ENCODE measurements at places on chromosomes 6 and 20.

DNA sequence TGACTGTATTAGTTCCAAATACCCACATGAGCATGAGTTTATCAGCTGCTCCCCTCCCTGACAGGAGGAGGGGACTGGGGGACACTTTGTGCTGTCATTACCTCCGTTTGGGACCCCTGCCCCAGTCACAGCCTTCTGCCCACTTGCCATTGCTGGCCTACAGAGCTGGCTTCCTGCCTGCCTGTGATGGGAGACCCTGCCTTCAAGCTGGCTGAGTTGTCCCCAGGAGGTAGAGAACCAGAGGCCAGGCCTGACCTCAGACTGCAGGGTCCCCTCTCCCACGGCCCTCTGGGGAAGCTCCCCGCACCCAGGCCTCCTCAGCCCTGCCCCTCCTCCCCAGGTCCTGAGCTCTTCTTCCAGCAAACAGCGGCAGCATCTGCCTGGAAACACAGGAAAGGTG, 105.5 kb downstream of the JPH2 start:
- DNase-seq: no peak

DNA sequence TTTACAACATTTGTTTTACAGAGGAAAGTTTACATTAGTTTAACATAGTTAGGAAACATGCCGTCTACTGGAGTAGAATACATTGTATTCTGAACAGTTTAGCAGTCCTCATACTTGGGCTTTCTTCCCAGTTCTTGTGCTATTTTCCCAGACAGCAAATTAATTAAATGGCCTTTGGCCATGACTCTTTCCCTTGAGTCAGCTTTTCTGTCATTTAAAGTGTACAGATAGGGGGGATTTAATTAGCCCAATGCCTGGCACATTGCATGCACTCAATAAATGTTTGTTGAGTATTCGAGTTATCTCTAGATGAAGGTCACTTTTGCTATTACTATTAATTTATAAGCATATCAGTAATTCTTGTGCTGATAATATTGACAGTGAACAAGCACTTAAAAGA, 1.6 kb downstream of the TMEM244 start:
- no peak for DNase-seq

GRCh38 chr6:105988812-105989577, 97.1 kb upstream of the PRDM1 start:
- DNase-seq: no peak

GRCh38 chr6:25363427-25363826, 84.3 kb downstream of the CARMIL1 start:
- DNase-seq: no peak

- no peak for DNase-seq
Measured at GRCh38 chr6:158816329-158816728, 2.8 kb downstream of the EZR start.

- no peak for DNase-seq
Measured at GRCh38 chr20:39549733-39550132, 587.6 kb downstream of the DHX35 start.

- DNase-seq: no peak
Measured at GRCh38 chr6:89098461-89098860, 17.9 kb downstream of the PNRC1 start.

- no peak for DNase-seq
Measured at GRCh38 chr20:45647441-45648050, 16.5 kb upstream of the WFDC9 start.

DNA sequence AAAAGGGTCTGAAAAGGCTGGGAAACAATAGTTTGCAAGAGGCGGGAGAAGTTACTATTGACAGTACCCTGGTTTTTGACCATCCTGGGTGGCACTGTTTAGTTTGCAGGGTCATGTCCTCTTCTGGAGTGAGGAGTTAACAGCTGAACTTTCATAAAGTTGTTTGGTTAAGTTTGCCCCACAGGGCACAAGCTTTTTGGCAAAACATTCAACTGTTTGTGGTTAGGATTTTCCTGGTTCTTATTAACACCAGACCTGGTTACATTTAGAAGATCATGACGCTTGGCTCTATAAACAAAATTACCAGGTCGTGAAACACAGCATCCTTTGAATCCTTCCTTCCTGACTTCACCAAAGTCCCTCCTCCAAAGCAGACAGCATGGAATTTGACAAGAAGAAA, 106.1 kb downstream of the RIN2 start:
- DNase-seq: no peak

DNA sequence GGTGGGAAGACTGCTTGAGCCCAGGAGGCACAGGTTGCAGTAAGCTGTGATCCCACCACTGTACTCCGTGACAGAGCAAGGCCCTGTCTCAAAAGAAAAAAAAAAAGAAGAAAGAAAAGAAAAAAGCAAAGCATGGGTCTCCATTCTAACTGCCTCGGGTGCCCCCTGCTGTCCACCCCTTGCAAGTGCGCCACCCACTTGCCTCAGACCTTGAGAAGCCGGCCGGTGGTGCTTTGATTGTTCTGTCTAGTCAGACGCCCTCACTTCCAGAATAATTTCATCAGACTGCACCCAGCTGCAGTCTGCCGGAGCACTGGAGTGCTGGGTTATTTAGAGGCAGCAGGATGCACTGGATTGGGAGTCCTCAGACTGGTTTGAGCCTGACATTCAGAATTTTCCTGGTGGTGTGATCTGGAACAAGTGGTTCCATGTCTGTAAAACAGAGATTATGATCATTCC, 17.6 kb upstream of the TM9SF4 start:
- peak; percentile 34 for DNase-seq

GRCh38 chr6:39642270-39642669, 82.9 kb downstream of the KIF6 start:
- no peak for DNase-seq

- DNase-seq: no peak
Measured at GRCh38 chr6:4297348-4297747, 162.0 kb upstream of the ECI2 start.

DNA sequence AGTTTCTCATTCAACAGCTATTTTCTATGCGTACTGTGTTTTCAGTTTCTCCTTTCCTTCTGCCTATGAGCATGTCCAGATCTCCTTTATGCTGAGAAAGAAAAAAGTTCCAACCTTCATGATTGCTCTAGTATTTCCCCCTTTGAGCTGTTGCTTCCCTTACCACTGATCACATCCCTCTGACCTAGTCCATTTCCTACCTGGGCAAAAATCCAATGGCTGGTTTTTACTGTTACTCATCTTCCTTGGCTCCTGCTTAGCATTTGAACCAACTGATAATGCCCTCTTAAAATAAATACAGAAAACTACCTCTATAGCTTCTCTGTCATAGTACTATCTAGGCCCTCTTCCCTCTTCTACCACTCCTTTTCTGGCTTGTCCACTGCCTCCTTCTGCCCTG, 6.0 kb downstream of the RFX6 start:
- DNase-seq: no peak

DNA sequence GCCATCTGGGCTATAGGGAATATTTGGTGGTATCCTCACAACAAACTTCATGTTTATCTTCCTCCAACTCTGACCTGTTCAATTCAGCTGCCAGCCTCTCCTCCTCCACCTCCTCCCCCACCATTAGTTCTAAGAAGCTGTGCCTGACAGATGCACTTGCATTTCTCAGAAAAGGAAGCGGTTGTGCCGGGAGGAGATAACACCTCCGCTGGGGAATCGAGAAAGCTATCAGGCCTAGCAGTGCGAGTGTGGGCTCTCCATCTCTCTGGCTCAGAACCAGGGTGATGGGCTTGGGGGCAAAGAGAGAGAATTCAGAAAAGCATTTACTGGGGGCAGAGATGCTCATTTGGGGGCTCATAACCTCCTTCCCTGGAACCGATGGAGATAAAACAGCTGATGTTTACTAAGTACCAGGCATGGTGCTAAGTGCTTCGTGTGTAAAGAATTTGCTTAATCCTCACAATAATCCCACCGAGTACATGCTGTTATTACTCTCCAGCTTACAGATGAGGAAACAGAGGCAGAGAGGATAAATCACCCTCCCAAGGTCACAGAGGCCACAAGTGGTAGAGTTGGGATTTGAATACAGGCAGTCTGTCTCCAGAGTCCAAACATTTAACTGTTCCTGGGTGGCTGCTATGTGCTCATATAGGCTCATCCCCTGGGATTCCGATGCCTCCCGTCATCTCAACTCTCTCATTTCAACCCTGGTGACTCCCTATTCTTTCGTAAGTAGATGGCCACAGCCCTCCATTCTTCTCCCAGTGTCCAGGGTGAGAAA, 38.3 kb downstream of the COX4I2 start:
- no peak for DNase-seq

- DNase-seq: no peak
Measured at GRCh38 chr6:155867682-155868081, 412.0 kb upstream of the NOX3 start.

- DNase-seq: no peak
Measured at GRCh38 chr20:33539129-33539528, 49.2 kb downstream of the CBFA2T2 start.

DNA sequence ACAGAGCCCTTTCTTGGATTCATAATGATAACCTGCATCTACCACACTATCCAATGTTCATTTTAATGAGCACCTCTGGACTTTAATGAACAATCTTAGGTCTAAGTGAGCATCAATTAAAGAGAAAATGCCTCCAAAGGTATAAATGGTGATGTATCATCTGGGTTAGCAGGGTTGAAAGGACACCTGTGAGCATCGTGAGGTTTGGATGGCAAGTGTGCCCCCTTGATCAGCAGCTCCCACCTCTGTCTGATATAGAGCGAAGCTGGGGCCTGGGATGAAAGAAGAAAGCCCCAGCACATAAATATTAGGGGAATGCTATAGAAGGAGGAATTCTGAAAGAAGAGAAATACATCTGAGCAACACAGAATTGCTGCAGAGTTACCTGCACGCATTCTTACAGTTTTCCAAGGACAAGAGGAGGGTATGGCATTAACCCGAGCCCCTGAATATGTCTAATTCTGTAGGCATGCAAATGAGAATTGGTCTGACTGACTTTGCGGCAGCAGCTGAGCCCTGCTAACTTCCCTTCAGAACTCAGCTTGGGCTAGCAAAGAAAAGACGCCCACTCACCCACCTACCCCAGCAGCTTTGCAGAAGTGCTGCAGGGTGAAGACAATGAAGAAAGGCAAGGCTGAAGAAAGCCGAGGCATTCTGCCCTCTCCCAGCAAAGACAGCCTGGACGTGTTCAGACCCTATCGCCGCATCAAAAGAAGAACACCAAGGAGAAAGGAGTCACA, 136.2 kb downstream of the GMPR start:
- DNase-seq: no peak

DNA sequence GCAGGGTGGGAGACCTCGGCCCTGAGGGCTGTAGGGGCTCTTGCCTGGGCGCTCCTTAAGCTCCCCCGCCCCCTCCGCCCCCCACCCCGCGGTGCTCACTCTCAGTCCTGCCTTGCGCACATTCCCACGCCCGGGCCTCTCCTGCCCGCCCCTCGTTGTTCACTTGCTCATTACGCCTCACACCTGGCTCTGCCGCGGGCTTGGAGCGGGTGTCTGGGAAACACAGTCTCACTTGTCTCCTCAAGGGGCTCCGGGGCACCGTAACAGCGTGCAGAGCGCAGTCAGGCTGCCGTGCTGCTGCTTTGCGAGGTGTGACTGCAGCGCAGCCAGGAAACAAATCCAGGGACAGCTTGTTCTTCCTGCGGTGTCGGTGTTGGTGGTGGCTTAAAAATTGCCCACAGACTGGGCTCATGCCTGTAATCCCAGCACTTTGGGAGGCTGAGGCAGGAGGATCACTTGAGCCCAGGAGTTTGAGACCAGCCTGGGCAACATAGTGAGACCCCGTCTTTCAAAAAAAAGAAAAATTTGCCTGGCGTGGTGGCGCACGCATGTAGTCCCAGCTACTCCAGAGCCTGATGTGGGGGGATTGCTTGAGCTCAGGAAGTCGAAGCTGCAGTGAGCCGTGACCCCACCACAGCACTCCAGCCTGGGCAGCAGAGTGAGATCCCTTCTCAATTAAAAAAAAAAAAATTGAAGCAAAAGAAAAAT, 4.6 kb downstream of the NPBWR2 start:
- DNase-seq: no peak

GRCh38 chr6:153957394-153957793, 81.6 kb upstream of the OPRM1 start:
- DNase-seq: no peak

DNA sequence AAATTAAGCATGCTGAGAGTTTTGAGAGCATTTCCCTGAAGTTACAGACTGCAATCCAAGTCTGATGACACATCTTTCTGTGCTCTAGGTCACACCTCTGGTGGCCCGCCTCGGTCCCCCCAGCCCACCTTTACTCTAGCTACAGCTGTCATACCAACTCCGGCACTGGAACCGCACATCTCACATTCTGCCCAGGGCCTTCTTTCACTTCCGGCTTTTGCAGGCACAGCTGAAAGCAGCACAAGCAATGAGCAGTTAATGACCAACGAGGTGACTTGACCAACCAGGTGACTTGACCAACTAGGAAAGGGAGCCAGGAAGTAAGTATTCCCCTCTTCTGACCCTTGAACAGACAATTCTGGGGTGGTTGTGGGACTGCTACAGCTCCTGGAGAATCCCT, 88.6 kb upstream of the MOCS1 start:
- no peak for DNase-seq

DNA sequence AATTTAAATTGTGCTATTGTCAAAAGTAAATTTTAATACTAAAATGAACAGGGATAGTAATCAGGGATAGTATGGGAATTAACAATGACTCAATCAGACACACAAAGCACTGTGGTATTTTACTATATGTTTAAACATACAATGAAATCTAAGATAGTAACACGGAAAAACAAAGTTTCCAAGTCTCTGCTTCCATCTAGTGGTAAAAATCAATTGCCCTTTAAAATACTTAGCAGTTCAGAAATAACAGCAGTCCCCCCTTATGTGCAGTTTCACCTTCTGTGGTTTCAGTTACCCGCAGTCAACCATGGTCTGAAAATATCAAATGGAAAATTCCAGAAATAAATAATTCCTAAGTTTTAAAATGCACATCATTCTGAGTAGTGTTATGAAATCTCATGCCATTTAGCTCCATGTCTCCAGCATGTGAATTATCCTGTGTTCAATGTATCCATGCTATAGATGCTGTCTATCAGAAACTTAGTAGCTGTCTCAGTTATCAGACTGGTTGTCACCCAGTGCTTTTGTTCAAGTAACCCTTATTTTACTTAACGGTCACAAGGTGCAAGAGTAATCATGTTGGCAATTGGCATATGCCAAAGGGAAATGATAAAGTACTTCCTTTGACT, 58.5 kb downstream of the AHI1 start:
- DNase-seq: no peak

DNA sequence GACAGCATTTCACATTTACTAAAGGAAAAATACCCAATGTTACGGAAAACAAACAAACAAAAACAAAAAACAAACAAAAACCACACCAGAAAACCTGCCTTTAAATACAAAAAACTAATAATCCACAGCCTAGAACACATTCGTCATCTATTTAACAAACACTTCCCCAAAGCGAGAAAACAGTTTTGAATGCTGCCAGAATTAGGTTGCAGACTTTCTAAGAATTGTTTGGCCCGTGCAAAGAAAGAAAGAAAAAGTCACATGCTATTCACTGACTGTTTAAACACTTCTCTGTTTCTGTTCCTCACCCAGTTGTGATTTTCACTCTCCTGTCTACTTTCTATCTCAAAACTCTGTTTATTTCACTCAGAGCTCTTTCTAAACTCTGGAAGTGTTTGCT, 52.5 kb downstream of the BCAS1 start:
- no peak for DNase-seq

- DNase-seq: no peak
Measured at GRCh38 chr20:55054453-55054852, 579.1 kb downstream of the DOK5 start.

GRCh38 chr6:6686176-6686575, 97.7 kb downstream of the LY86 start:
- DNase-seq: no peak

GRCh38 chr6:6008089-6008647, 1.4 kb upstream of the NRN1 start:
- DNase-seq: no peak
